Bladder microvascular endothelial cell (primary cell): ENCODE measurements at places on chromosomes 6 and 20. TPM values are rescaled to one million over a fixed set of nuclear protein-coding genes. Genes with fewer than 3 reads are reported as not detected.

Gene SCUBE3
- total RNA-seq, result 0.65 and 3.0 TPM in 2 replicates

Gene RBBP8NL
- total RNA-seq, result not detected in 2 replicates

Gene GPR6
- total RNA-seq, result not detected in 2 replicates

Gene FGD2
- total RNA-seq, result not detected in 2 replicates

Gene PRICKLE4
- 2.3 and 6.2 TPM in 2 replicates for total RNA-seq

Gene GID8
- 29.8 and 37.3 TPM in 2 replicates for total RNA-seq

Gene THBD
- 26.2 and 42.2 TPM in 2 replicates for total RNA-seq

Gene SUMO4
- total RNA-seq, result 0.65 and 4.3 TPM in 2 replicates

Gene B4GALT5
- 32.1 and 82.2 TPM in 2 replicates for total RNA-seq

Gene ADGRB3
- not detected in 2 replicates for total RNA-seq

Gene NAA20
- 41.9 and 46.4 TPM in 2 replicates for total RNA-seq

Gene LY6G6F
- not detected in 2 replicates for total RNA-seq

Gene AVP
- not detected in 2 replicates for total RNA-seq

Gene ARHGAP40
- total RNA-seq, result not detected in 2 replicates

Gene ANKRD66
- not detected in 2 replicates for total RNA-seq

Gene OR12D2
- total RNA-seq, result not detected in 2 replicates

Gene ENPP4
- total RNA-seq, result 5.0 and 5.5 TPM in 2 replicates

Gene NCOA5
- total RNA-seq, result 7.6 and 13.4 TPM in 2 replicates

Gene BPIFA3
- total RNA-seq, result not detected in 2 replicates

Gene RAD21L1
- not detected in 2 replicates for total RNA-seq

Gene NKAPL
- total RNA-seq, result 0.32 and 0.57 TPM in 2 replicates

Gene THEMIS
- not detected in 2 replicates for total RNA-seq

Gene C6orf163
- total RNA-seq, result 0.65 and 1.3 TPM in 2 replicates

Gene TCP11
- not detected in 2 replicates for total RNA-seq

Gene COL9A3
- 0.32 and 0.69 TPM in 2 replicates for total RNA-seq

Gene GNRH2
- total RNA-seq, result 0.25 TPM in 1 of 2 replicates, not detected in the other

Gene OSER1
- 33.0 and 37.6 TPM in 2 replicates for total RNA-seq

Gene SMLR1
- not detected in 2 replicates for total RNA-seq

Gene SRPK1
- total RNA-seq, result 30.9 and 68.2 TPM in 2 replicates

Gene CCN6
- total RNA-seq, result not detected in 2 replicates

Gene CLPSL1
- total RNA-seq, result not detected in 2 replicates

Gene FBXO30
- 8.3 and 18.9 TPM in 2 replicates for total RNA-seq

Gene SNAP25
- total RNA-seq, result 0.25 and 0.32 TPM in 2 replicates

Gene KHDC1
- total RNA-seq, result 0.19 and 0.49 TPM in 2 replicates

Gene FAM209B
- not detected in 2 replicates for total RNA-seq

Gene C6orf132
- 0.06 and 0.65 TPM in 2 replicates for total RNA-seq

Gene C20orf202
- total RNA-seq, result 0.06 TPM in 1 of 2 replicates, not detected in the other

Gene CST5
- not detected in 2 replicates for total RNA-seq

Gene SPEF1
- total RNA-seq, result 0.13 TPM in 1 of 2 replicates, not detected in the other

Gene LTB
- 4.9 and 39.7 TPM in 2 replicates for total RNA-seq

Gene GGTLC1
- total RNA-seq, result not detected in 2 replicates

Gene ZNF311
- 0.49 and 0.50 TPM in 2 replicates for total RNA-seq

Gene CYP39A1
- total RNA-seq, result 0.88 and 0.97 TPM in 2 replicates

Gene TMEM14B
- total RNA-seq, result 45.7 and 54.6 TPM in 2 replicates
